NCI-H1105 treated with DMSO at 0.1 percent for 48 hours (cell line): ENCODE measurements at places on chromosomes 2 and 18.

DNA sequence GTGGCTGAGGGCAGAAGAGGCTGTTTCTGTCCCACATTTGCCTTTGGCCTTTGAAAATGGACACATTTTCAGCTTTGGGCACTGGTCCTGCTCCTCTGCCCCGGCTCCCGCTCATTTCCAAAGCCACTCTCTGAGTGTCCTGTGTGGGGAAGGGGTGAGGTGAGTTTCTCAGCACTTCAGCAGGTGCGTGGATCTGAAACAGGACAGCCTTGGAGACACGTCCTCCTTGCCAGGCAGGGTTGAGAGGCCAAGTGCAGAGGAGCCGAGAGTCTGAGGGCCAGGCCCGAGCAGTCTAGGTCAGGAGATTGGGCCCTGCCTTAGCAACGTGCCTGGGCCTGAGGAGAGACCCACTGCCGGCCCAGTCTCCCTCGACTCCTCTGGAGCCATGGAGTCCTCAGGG lies 21.9 kb upstream of the ALPI start:
- no peak for DNase-seq

- no peak for DNase-seq
Measured at GRCh38 chr2:9089831-9090230, 86.3 kb upstream of the MBOAT2 start.

DNA sequence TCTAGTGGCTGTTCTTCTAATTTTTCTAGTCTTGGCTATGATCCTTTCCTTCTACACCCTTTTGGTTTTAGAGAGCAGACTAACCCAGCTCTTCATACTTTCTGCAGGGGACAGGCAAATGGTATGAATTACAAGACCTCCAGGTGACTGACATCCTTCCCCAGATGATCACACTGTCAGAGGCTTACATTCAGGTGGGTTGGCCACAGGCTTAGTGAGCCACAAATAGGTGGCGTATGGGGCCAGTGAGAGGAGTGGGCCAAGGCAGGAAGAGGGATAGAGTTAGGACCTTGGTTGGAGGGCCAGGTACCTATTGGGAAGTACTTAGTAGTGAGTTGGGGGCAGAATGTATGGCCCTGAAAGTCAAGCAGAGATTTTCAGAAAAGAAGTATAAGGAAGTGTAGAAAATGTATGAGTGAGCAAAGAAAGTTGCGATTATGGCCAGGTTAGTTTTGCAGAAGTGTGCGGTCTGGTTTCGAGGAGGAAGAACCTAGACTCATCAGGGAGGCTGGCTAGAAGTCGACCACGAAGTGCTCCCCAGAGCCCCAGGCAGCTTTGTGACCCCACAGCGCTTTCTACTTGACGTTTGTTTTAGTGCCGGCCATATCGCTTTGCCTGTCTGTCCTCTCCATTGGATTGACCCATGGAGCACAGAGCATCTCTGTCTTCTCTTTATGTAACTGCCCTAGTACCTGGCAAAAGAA lies 20.0 kb downstream of the SFTPB start:
- DNase-seq, result no peak

GRCh38 chr2:63861220-63861822 lies 19.6 kb downstream of the UGP2 start:
- DNase-seq, result peak; percentile 22

GRCh38 chr2:1625281-1626001 lies 118.9 kb downstream of the PXDN start:
- DNase-seq, result no peak

DNA sequence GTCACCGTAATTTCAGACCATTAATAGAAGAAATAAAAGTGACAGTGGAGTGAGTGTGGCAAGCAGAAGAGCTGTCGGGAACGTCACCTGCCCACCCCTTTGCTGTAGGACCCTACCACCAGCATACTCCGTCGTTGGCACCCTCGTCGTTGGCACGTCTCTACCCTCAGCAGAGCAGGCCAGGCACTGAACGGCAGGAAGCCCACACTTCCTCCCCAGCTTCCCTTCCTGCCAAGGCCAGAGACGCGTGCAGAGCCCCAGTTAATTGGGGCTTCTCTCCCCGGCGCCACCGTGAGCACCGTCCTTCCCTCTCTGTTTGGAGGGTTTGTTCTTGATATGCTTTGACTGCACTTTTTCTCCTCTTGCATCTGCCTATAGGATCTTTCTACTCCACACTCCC lies 27.0 kb upstream of the NFATC1 start:
- DNase-seq, result no peak

- DNase-seq, result no peak
Measured at GRCh38 chr2:165109915-165110314, 93.9 kb downstream of the SCN3A start.

DNA sequence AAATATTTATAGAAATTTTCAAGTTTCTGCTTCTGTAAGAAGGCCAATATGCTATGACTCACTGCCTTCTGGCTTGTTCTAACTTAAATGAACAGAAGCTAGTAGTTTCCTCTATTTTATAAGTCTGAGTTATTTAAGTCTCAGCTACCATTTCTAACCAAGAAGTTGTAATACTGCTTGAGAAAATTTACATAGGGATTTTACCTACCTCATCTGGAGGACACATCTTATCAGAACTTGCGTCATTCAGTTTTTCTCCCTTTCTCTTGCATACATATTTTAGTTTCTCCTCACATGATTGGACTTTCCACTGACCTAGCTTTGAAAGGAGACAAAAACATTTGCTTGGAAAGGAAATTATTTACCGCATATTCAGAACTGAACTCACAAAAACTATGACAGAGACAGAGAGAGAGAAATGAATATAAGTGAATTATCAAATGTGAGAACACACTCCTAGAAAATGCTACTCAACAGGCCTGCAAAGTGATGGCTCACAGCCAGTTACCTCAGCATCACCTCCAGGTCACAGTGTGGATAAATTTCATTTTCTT lies 81.1 kb upstream of the CD302 start:
- no peak for DNase-seq

DNA sequence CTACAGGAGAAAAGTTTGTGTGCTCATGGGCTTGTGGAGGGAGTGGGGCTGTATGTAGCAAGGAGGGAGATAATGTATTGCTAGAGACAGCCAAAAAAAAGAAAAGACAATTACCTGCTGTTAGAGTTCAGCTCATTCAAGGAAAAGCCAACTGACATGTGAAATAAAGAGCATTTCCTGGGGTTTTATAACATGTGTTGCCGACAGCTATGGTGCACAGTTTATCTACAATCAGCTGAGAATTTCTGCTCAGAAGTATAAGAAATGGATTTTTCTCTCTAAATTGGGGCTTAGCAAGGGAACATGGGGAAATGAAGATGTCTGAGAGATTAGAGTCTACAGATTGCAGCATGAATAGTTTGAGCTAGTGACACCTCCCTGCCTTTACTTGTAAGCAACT lies 674.1 kb downstream of the SUCLG1 start:
- DNase-seq, result no peak

DNA sequence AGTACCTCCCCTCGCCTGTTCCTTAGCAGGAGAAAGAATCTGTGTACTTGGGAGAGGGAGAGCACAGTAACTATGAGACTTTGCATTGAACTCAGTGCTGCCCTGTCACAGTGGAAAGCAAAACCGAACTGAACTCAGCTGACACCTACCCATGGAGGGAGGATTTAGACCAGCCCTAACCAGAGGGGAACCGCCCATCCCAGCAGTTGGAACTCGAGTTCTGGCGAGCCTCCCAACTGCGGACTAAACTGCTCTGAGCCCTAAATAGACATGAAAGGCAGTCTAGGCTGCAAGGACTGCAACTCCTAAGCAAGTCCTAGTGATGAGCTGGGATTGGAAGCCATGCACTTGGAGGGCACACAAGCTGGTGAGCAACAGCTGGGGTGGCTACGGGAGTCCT lies 110.4 kb downstream of the GRB14 start:
- no peak for DNase-seq

GRCh38 chr2:202643012-202643858 lies 8.5 kb downstream of the FAM117B start:
- DNase-seq, result no peak

GRCh38 chr18:62987859-62988258 lies 272.5 kb downstream of the PHLPP1 start:
- DNase-seq, result no peak

DNA sequence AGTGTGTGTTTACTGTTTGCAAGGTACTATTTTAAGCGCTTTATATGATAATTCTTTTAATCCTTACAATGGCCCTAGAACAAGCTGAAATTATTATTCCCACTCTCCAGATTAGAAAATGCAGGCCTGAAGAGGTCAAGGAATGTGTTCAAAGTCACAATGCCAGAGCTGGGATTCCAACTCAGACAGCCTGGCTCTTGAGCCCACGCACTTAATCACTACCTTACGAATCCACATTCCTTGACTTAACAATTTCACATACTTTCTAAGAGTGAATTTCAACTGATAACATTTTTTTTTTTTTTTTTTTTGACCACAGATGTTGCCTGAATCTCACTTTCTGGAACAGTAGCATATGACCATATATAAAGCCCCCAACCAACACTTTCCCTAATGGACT lies 400.3 kb downstream of the NCKAP5 start:
- DNase-seq, result no peak

DNA sequence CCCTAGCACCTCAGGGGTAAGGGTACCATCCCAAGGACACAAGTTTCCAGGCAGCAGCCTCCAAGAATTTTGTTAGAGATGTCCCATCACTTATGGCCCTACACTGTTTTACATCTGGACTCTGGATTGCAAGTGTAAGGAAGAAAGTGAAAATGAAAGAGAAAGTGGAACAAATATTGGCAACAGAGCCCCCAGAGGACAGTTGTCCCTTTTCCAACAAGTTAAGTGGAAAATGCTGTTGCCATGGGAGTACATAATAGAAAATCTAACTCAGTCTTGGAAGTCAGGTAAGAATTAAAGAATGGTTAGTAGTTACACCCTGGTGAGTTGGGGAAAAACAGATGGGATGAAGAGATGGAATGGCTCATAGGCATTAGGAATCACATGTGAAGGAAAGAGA lies 50.6 kb downstream of the TTC21B start:
- DNase-seq, result no peak

GRCh38 chr2:30249354-30249753 lies 18.0 kb downstream of the LBH start:
- no peak for DNase-seq

GRCh38 chr2:64359171-64359891 lies 94.6 kb upstream of the LGALSL start:
- no peak for DNase-seq

GRCh38 chr18:73758446-73758845 lies 389.2 kb downstream of the FBXO15 start:
- DNase-seq, result no peak

GRCh38 chr2:133171393-133172004 lies 396.8 kb downstream of the NCKAP5 start:
- peak; percentile 75 for DNase-seq

DNA sequence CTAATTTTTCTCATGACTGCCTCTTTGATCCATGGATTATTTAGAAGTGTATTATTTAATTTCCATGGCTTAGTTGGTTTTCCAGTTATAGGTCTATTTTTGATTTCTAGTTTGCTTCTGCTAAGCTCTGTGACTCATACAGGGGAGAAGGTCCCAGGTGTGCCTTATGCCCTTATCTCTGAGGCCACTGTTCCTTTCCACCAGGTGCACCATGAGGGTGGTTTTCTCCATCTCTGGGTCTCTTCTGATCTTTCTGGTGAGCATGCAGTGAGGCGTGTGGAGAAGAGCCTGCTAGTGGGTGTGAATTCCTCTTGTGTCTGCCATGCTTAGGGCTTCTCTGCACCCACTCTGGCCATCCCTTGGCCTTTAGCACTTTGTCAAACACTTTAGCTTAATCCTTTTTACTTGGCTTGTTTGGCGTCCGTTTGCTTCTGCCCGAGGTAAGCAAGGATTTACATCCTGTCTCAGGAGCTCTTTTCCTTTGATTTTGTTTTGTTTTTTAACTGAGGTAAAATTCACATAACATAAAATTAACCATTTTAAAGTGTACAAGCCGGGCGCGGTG lies 129.8 kb upstream of the ARL4C start:
- DNase-seq, result no peak

- peak; percentile 55 for DNase-seq
Measured at GRCh38 chr2:159939946-159940345, 122.5 kb downstream of the PLA2R1 start.

DNA sequence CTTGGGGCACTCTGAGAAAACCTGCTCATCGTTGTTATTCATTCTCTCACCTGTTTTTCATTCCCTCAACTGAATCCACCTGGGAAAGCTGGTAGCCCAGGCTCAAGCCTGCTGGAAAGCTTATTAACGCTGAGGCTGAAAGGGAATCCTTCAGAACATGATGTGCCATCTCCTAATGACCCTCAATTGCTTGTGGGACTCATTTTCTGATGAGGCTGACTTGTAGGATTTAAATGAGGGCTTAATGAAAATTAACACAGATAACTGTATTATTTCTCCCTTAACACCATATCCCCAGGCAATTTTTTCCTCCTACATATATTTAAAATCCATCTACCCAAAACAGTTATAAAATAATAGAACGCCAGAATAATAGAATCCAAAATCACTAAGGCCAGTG lies 162.7 kb upstream of the ACAA2 start:
- no peak for DNase-seq

DNA sequence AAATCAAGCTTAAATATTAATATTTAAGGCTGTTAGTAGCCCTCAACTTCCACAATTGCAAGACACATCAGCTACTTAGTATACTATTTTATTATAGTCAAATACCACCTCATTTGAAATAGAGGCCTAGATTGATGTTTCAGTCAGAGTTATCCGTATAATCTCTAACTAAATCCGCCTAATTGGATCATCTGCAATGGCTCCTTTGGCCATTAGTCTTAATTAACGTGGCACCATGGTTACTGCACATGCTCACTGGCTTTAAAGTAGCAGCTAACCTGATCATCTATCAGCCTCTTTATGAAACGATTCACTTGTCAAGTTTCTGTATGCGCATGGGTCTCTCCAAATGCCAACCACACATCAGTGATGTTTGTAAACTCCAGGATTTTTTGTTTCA lies 112.3 kb downstream of the COLEC12 start:
- no peak for DNase-seq

- DNase-seq, result no peak
Measured at GRCh38 chr18:13611142-13611600, 115.2 kb downstream of the FAM210A start.

DNA sequence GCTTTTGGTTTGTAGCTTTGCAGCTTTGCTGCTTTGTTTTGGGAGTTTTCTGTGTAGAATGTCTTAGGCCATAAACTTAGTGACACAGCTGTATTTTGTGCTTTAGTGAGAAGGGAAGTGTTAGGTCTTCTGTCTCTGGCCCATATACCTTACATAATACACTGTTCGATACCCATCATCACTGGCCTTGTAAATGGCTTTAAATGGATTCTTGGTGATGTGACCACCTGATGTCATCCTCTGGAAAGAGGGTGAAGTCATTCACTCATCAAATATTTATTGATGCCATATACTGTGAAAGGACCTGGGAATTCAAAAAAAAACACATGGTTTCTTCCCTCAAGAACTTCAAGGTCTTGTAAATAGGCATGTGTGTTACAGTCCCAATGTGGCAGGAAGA lies 18.9 kb upstream of the SCYGR2 start:
- no peak for DNase-seq

GRCh38 chr2:134512734-134513464 lies 205.9 kb downstream of the TMEM163 start:
- DNase-seq, result no peak

GRCh38 chr2:154941379-154941778 lies 242.9 kb downstream of the KCNJ3 start:
- DNase-seq, result no peak

- no peak for DNase-seq
Measured at GRCh38 chr2:154577390-154577789, 121.1 kb upstream of the KCNJ3 start.

GRCh38 chr18:23377669-23378301 lies 75.3 kb upstream of the RIOK3 start:
- DNase-seq, result no peak
